Mesothelial cell of epicardium (in vitro differentiated cells): ENCODE measurements at places on chromosomes 5 and 9.
A peak's percentile ranks its signal among the peaks of the same experiment; 100 is the strongest.

GRCh38 chr9:80049096-80049782, 477.5 kb downstream of the TLE4 start:
- no peak overlapping the region for H3K4me3 ChIP-seq
- no peak for DNase-seq
- no peak overlapping the region for H3K27ac ChIP-seq
- no peaks in the 10 kb centered on the region for H3K27me3 ChIP-seq
- H3K36me3 ChIP-seq, result peaks cover 9% of the 10 kb centered on the region

DNA sequence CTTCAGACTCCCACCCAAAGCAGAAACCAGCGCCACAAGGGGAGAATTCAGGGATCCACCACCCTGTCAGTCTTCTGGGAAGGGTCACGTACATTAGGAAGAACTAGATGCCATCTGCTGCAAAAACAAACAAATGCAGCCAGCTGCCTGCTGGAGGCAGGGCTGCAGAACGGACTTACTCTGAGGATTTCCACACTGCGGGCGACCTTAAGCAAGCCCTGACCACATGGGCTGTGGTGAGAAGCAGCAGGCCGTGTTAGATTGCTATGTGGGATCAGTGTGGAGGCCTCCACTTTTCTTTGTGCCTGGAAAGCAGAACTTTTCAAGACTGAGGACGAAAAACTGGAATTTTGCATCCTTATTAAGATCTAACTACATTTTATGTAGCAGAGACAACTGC, 13.4 kb upstream of the LTC4S start:
- no peaks in the 10 kb centered on the region for H3K4me1 ChIP-seq
- H3K4me3 ChIP-seq, result no peak overlapping the region
- DNase-seq, result no peak
- no peaks in the 10 kb centered on the region for H3K27me3 ChIP-seq
- peaks cover 27% of the 10 kb centered on the region for H3K36me3 ChIP-seq

GRCh38 chr9:85600675-85601263, 141.0 kb downstream of the AGTPBP1 start:
- no peak overlapping the region for H3K4me3 ChIP-seq
- H3K27me3 ChIP-seq, result no peaks in the 10 kb centered on the region
- no peak for DNase-seq
- H3K36me3 ChIP-seq, result peaks cover 32% of the 10 kb centered on the region

DNA sequence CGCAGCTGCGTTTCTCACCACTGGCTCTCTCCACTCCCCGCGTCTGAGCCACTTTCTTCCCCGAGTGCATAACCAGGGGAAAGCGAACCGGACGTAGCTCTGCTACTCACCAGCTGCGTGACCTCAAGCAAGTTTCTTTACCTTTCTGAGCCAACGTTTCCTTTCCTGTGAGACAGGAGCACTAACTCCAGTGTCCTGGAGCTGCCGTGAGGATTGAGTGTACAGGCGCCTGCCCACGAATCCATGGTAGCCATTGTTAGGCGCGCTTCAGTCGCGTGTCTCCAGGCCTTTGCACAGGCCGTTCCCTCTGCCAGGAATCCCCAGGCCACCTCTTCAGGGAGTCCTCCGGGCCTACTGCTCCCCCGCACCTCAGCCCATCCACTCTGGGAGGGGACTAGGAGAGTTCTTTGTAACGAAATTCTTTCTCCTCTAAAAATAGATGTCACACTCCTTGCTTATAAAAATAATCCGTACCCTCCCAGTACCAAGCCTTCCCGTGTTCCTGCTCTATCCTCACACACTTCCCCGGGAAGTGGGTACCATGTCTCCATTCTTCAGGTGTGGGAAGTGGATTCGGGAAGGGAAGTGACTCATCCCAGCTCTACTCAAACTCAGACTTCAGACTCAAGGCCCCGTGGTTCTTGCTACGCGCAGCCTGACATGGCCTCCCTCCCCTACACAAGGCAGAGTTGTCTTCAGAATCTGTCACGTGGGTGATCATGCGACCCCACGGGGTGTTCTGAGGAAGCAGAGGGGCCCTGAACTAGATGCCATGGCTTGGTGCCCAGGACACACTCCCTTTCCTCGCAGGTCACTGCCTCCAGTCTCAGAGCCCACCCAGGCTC, 16.1 kb upstream of the CRB2 start:
- peaks cover 44% of the 10 kb centered on the region for H3K4me1 ChIP-seq
- H3K36me3 ChIP-seq, result no peaks in the 10 kb centered on the region
- H3K27me3 ChIP-seq, result no peaks in the 10 kb centered on the region

- no peak overlapping the region for H3K27ac ChIP-seq
- H3K36me3 ChIP-seq, result no peaks in the 10 kb centered on the region
These were observed 101.9 kb upstream of the S1PR3 start for GRCh38 chr9:88889386-88889785.

DNA sequence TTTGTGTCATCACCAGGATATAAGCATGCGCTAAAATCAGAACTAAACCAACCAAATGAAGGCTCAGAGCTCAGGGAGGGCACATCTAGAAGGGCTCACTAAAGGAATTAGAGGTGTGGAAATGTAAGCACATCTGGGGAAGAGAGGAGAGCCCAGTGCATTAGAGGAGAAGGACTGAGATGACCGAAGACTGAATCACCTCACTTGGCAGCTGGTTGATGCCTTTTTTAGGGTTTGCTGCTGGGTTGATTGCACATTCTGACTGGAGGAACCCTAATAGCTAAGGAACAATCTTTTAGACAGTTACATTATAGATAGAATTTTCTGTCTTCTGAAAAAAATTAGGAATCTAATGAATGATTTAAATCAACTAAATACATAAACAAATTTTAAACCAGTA, 8.2 kb upstream of the IFNA21 start:
- no peak overlapping the region for H3K4me3 ChIP-seq
- no peaks in the 10 kb centered on the region for H3K4me1 ChIP-seq
- peaks cover 48% of the 10 kb centered on the region for H3K27me3 ChIP-seq
- H3K36me3 ChIP-seq, result no peaks in the 10 kb centered on the region

DNA sequence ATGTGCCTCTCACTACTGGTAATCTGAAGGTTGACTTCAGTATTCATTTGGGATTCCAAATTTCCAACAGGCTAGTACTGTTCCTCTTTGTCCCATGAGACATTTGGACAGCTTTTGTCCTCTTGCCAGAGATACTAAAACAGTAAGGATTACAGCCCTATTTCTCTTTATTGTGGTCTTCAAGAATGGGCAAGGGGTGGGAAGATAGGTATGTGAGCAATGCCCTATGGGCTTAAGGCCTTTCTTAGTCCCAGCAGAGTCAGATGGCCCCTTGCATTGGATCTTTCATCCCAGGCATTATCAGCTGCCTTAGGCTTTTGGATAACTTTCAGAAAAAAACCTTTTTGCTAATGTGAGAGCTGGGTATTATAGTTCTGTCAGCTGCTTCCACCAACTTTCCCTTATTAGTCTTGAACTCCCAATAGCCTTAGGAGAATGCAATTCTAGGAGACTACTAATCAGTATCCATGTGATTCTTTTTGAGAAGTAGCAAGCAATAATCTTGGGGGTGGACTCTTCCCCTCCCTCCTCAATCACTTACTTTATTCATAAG, 361.1 kb upstream of the NUDT12 start:
- no peaks in the 10 kb centered on the region for H3K36me3 ChIP-seq
- H3K27ac ChIP-seq, result no peak overlapping the region
- DNase-seq, result no peak
- H3K4me3 ChIP-seq, result no peak overlapping the region
- H3K27me3 ChIP-seq, result no peaks in the 10 kb centered on the region

GRCh38 chr5:110514030-110514429, 212.4 kb downstream of the TMEM232 start:
- H3K36me3 ChIP-seq, result no peaks in the 10 kb centered on the region
- H3K4me1 ChIP-seq, result peaks cover 25% of the 10 kb centered on the region
- H3K27me3 ChIP-seq, result no peaks in the 10 kb centered on the region
- H3K27ac ChIP-seq, result peak overlapping the region; percentile 13

DNA sequence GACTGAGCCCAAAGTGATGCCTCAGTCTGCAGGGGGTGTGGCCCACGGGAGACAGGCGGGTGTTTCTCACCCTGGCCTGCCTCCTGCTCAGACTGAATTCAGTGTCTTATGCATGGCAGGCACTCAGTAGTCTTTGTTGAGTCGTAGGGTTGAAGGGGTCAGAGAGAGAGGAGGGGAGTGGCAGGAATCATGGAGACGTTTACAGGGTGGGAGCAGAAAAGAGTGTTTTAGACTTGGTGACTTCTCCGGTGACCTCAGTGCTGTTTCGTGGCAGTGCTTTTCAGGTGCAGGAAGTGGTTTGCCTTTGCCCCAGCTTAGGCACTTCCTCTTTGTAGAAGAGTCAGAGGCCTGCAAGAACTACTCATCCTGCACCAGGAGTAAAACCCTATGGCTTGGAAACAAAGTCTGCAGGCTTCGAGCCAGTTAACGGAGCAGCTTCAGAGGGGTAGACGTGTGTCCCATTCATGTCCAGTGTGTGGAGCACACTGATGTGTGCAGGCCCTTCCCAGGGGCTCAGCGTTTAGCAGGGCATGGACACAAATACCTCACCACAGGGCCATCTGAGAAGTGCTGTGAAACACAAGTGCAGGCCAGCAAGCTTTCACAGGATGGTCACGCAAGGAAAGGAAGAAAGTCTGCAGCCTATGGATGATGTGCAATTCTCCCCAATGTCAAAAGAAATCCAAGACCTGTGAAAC, 24.5 kb upstream of the SEMA4D start:
- H3K27ac ChIP-seq, result no peak overlapping the region
- no peaks in the 10 kb centered on the region for H3K36me3 ChIP-seq
- H3K4me3 ChIP-seq, result no peak overlapping the region
- DNase-seq, result no peak

DNA sequence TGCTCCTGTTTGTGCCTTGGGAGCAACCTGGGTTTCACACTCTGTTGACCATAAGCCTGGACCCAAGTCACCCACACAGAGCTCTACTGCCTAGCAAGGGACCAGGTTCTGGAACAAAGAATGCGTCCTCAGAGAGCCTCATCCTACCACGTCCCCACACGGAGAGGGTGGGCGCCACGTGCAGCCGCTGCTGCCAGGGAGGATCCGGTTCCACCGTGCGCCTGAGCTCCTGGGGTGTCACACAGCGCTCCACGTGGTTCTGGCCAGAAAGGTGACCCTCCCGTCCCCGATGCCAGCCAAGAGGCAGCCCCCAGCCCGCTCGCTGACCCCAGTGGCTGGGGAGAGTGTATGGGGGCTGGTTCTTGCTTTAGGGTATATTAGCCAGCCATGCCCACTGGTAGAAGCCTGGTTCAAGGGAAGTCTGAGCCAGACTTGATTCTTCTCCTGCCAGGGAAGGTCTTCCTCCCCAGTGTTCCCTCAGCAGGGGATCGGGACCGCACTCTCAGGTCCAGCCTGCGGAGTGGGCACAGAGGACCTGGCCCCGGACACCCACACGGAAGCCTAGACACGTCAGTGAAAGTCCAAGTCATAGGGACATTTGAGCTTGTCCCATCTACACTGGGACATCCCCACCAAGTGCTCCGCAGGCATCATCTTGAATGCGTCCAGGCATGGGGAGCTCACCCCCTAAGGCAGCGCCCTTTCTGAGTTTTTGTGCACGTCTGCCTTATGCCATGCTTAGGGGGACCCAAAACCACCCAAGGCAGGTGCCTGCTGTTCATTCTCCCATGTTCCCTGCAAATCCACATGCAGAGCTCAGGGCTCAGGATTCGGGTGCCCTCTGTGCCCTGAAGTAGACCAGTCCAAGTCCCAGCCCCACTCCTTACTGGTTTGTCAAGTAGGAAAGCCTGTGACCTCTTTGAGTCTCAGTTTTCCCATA, 2.4 kb downstream of the FCN1 start:
- no peaks in the 10 kb centered on the region for H3K4me1 ChIP-seq
- no peaks in the 10 kb centered on the region for H3K36me3 ChIP-seq
- no peak overlapping the region for H3K27ac ChIP-seq

GRCh38 chr9:77770340-77770739, 122.2 kb upstream of the GNA14 start:
- peaks cover 23% of the 10 kb centered on the region for H3K4me1 ChIP-seq
- no peak for DNase-seq
- H3K36me3 ChIP-seq, result peaks cover 8% of the 10 kb centered on the region
- no peak overlapping the region for H3K27ac ChIP-seq
- no peaks in the 10 kb centered on the region for H3K27me3 ChIP-seq
- H3K4me3 ChIP-seq, result no peak overlapping the region

DNA sequence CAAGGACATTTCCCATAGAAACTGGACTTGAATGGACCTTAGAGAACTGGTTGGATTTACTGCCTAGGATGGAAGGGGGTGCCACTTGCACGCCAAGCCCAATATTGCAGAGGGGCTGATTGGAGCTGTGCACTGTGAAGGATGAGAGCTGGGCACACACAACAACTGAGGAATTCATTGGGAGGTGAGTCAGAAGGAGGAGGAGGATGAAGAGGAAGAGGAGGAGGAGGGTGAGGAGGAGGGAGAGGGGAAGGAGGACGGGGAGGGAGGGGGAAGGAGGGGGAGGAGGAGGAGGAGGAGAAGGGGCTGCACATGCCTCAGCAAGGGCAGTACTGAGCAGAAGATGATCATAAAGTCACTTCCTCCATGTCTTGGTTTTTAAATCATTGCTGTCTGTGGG, 5.7 kb upstream of the ICE1 start:
- H3K27ac ChIP-seq, result no peak overlapping the region
- H3K27me3 ChIP-seq, result no peaks in the 10 kb centered on the region
- no peaks in the 10 kb centered on the region for H3K36me3 ChIP-seq
- no peak for DNase-seq

GRCh38 chr5:775961-776861, 8.3 kb downstream of the ZDHHC11B start:
- H3K36me3 ChIP-seq, result no peaks in the 10 kb centered on the region
- H3K4me3 ChIP-seq, result no peak overlapping the region
- no peaks in the 10 kb centered on the region for H3K4me1 ChIP-seq
- DNase-seq, result peak; percentile 19

DNA sequence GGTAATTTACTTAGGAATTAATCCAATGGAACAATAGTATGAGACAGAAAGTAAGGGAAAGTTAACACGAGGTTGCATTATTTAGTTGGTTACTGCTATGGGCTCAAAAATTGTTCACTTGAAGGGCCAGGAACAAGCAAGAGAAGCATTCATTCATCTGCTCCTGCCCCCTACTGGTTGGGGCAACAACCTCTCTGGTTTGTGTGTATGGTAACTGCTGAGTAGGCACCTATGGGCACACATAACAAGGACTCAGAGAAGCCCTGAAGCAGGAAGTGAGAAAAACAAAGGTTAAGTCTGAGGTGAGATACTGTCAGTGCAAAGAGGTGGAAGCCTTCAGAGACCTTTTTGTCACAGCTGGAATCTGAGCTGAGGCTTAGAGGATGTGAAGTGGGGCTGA, 34.4 kb upstream of the RANBP6 start:
- no peak overlapping the region for H3K4me3 ChIP-seq
- H3K36me3 ChIP-seq, result no peaks in the 10 kb centered on the region
- peaks cover 4% of the 10 kb centered on the region for H3K27me3 ChIP-seq

DNA sequence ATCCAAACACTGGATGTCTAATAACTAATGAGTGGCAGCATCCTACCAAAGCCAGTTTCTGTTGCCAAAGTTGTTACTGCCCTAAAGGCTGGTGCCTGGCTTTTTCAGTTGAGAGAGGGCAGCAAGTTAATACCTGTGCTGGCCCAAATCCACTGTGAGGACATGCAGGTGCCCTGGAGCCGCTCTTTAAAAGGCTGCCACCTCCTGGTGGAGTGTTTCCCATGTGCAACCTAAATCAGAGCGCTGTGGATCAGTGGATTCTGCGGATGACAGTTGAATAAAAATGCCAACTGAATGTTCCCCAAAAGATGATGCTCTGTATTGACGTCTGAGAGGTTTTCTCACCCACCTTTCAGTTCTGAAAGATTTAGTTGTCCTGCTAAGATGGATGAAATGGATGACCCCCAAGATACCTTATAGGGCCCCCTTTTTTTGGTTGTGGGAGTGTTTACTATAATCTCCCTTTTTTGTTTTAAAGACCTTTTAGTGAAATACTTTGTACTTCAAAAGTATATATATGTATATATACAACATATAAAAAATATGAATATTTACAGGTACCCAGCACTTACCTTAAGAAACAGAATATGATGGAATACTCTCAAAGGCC, 146.4 kb downstream of the EGFLAM start:
- H3K27ac ChIP-seq, result no peak overlapping the region
- no peak for DNase-seq
- no peak overlapping the region for H3K4me3 ChIP-seq
- H3K36me3 ChIP-seq, result no peaks in the 10 kb centered on the region
- H3K27me3 ChIP-seq, result peaks cover 62% of the 10 kb centered on the region
